CD4-positive, alpha-beta T cell treated with Interleukin-12 subunit alpha and Interleukin-12 subunit beta, for 1 hour (primary cell): ENCODE measurements at places on chromosomes 5 and 9.
A peak's percentile ranks its signal among the peaks of the same experiment; 100 is the strongest.

DNA sequence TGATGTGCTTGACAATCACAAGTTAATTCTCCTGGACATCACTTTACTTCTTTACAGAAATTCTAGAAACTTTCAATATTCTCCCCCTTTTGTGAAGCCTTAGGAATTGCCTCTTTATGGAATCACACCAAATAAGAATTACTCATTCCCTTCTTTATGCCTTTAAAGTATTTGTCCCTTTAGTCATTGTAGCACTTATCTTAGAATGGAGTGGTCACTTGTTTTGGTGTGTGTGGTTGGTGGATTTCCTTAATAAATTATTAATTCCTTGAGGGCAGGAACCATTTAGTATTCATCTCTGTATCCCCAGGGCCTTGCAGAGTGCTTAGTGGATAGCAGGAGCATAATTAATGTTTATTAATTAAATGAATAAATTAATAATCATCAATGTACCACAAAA, 307.0 kb downstream of the ARRDC3 start:
- DNase-seq, result no peak

DNA sequence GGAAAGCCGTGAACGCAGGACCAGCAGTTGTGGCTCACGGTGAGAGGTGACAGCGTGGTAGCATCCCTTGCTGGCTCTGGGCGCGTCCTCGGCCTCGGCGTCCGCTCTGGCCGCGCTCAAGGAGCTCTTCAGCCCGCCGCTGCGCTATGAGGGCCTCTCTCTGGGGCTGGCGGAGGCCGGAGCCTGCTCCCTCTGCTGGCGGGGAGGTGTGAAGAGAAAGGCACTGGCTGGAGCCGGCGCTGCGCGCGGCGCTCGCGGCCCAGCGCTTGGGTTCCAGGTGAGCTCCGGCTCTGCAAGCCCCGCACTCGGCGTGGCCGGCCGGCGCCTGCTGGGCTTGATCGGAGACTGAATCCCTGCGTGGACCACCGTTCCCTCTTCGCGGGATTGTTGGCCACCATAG, 705.6 kb downstream of the SEMA5A start:
- DNase-seq, result no peak

DNA sequence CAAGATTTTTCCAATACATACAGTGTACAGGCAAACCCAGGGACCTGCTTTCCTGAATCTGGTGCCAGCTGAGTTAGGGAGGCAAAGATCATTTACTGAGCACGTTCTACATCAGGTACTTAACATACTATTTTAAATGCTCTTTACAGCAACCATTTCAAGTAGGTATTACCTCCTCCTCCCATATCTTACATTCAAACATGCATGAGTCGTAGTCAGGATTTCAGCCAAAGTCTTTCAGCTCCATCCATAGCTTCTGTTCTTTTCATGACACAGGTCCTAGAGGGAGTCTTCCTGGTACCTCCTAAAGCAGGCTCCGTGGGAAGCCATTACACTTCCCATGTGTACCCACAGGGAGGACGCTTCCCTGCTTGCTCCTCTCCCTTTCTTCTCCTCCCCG, 11.7 kb downstream of the KCNV2 start:
- no peak for DNase-seq

DNA sequence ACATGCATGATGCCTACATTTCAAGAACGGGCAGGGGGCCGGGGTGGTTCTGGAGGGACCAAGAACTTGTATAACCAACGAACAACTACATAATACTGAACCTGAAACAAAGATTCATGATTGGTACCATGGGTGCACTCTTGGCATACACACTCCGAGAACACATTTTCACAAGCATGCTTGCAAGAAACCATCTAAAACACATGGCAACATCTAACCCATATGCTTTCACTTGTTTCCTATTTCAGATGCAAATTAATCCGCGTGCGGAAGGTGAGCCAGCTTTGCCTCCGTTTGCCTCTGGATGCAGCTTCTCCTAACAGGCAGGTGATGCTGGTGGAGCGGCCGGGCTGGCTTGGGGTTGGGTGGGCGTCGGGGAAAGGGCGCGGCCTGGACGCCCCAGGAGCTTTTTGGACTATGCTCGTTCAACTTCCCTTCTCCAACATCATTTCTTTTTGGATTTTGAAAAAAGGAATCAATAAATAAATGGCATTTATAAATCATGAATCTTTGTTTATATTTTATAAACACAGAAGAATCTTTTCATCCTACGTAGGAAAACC, 12.5 kb upstream of the SEC16A start:
- no peak for DNase-seq

GRCh38 chr5:3120028-3120427, 368.6 kb upstream of the IRX2 start:
- DNase-seq, result no peak

DNA sequence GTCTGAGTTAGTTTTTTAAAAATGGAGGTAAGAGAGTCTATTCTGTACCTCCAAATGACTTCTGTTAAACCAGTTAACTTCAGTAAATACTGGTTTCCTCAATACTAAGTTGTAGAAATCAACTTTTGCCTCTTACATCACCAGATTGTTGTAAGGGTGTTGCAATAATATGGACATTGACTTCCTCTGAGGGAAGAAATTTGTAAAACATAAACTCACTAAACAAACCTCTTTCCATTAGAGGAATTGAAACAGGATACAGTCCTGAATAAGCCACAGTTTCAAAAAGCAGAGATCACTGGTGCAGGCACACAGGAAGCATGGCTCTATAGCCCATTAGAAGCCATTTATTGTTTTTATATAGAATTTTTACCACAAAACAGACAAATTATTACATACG, 32.7 kb upstream of the SLCO6A1 start:
- peak; percentile 2 for DNase-seq

DNA sequence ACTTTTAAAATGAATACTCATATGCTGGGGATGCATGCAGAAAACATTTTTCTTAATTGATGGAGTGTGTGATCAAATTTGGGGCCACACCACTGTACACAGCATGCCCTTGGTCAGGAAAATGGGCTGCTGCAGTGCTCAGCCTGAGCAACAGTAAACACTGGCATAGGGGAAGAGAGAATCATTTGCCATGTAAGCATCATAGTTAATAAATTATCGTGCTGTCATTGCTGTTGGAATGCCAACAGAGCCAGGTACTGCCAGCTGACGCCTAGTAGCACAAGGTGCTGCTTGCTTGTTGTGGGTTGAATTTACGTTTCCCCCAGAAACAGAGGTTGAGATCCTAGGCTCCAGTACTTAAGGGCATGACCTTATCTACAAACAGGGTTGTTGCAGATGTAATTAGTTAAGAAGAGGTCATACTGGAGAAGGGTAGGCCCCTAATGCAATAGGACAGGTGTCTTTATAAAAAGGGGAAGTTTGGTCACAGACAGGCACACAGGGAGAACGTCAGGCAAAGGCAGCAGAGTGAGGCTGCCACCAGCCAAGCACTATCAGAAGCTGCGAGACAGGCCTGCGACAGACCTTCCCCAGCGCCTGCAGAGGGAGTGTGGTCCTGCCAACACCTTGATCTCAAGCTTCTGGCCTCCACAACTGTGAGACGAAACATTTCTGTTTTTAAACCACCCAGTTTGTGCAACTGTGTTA, 25.3 kb downstream of the DAP start:
- no peak for DNase-seq

GRCh38 chr9:91445135-91445534, 21.5 kb upstream of the NFIL3 start:
- DNase-seq, result no peak

GRCh38 chr5:8811581-8811980, 734.3 kb downstream of the SEMA5A start:
- no peak for DNase-seq

DNA sequence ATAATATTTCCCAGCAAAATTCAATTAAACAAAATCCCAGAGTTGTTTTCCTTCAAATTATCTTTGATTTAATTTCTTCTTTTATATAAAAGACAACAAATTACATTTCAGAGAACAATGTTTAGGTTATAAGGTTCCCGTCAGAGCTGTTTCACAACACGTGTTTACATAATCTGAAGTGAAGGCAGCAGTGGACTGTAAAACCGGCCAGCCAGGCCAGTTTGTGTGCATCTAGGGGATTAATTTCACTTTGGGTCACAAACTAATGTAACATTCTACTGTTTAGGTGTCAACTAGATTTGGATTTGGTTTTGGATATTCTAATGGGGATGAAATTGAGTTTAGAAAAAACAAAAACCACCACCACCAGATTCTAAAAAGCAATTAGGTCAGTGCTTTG, 86.5 kb upstream of the PLPP1 start:
- no peak for DNase-seq

- DNase-seq, result no peak
Measured at GRCh38 chr5:135376961-135377624, 21.9 kb downstream of the MACROH2A1 start.

DNA sequence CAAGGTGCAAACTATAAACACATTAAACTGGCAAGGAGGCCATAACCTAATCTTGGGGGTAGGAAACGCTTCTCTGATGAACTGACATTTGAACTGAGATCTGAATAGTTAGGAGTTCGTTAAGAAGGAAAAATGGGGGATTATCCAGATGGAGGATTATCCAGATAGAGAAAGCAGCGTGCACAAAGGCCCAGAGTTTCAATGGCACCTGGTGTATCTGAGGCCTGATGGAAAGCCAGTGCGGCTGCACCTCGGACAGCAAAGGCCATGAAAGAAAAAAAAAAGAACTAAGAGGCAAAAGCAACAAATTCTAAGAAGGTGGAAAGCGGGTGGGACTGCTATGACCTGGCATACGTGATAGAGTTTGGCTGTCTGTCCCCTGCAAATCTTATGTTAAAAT, 13.0 kb upstream of the CTNNAL1 start:
- DNase-seq, result no peak

DNA sequence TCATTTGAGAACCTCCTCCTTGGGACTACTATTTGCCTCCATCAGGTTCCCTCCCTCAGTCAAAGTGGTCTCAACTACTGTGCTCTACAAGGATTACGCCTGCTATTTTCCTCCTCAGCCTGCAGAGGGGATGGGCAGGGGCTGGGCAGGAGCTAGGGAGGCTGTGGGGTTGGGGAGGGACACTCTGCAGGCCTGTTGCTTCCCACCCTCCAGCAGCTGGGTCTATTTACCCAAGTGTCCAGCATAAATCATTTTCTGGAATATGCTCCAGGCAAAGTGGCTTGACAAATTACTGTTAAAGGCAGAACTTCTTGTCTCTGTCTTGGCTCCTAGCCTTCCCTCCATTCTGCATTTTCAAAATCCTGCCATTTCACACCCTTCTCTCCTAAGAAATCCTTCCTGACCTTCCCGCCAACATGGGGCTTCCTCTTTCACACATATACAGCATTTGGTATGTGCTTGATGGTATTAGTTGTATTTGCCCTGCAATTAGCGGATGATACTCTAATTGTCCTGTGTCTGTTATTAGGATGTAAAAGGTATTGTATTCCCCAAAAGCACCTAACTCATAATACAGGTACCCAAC, 106.7 kb downstream of the EFNA5 start:
- no peak for DNase-seq

GRCh38 chr5:1673042-1673677, 126.5 kb downstream of the MRPL36 start:
- no peak for DNase-seq

DNA sequence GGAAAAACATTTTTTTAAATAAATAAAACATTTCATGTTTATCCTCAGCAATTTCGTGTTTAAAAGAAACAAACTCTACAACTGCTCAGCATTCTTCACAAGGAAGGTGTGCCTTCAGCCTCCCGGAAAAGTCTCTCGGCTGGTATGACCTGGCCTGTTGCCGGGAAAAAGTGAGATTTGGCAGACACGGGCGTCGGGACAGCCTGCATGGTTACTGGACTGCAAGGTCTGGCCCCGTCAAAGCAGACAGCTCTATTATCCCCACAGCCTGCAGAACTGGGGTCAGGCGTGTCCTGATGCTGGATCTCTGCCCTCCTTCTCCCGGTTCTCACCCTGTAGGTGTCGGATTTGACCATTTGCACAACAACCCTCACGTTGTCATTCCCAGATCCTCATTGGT, 120.3 kb upstream of the SPATA31C2 start:
- no peak for DNase-seq

- DNase-seq, result no peak
Measured at GRCh38 chr5:2266641-2267240, 384.0 kb upstream of the IRX4 start.
